ENCODE measurements at places on chromosomes 11 and 22.

DNA sequence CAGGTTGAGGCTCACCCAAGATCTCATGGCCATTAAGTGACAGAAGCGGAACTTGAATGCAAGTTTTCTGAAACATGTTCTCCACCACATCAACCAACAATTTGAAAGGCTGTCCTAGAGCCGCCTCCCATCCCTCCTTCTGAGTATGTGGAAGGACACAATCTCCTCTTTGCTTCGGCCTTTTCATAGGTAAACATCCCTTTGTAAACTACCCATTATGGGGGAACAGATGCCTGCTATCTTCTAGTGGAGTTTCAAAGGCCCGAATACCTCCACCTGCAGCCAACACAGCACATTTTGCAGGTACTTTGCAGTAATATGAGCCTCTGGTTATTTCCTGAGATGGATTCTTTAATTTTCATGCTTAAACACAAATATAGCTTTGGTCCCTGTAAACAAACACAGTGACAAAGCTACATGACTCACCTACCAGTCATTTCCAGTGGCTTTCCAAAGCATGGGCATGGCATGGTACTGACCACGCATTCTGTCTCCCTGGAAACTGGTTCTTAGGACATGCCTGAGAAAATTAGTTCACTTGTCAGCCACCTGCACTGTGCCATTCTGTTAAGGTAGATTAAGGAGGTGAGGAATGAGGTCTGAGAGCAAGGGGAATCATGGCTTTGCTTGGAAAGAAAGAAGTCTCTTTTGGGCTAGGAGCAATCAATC lies 60.2 kb downstream of the EHF start:
- DNase-seq: no peak

DNA sequence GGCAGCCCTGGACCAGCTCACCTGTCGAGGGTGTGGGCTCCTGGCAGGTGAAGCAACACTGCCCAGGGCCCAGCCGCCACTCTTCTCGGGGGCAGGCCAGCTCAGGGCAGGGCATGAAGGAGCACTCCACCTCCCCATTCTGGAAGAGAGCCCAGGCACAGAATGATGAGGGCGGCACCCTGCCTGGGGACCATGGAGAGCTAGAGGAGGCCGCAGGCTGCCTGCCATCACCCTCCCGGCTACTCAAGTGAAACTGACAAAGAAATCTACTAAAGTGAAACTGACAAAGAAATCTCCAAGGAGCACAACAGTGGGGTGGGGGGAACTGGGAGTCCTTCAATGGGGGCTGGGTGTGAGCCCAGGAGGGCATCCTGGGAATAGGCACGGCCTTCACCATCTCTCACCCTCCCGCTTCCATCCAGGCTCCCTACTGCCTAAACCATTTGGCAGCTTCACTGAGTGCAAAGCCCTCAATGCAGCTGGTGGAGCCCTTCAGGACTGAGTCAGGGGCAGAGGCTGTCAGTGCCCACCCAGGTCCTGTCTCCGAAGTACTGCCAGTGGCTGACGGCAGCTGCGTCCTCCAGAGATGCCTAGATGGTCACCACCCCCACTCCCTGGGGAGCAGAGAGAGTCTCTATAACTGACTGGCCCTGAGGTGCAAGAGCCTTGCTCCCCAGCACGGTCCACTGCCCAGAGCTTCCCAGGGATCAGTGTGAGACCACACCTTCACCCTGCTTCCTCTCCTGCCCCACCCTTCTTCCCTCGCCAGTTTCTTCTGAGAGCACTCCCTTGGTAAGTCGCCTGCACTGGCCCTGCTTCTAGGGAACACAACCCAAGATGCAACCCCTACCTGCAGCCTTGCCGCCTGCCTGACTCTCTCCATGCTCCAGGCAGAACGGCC lies 21.7 kb downstream of the VWCE start:
- no peak for DNase-seq

DNA sequence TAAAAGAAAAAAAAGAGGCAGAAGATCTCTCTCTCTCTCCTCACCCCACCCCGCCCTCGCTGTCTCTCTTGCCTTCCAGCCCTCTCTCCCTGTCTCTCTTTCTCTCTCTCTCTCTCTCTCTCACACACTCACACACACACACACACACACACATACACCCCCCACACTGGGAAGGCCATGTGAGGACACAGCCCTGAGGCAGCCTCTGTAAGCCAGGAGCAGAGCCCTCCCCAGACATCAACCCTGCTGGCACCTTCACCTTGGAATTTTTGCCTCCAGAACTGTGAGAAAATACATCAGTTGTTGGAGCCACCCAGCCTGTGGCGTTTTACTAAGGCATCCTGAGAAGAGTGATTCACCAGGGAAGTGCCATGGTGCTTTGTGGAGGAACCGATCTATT lies 14.7 kb downstream of the APOL3 start:
- DNase-seq: no peak

DNA sequence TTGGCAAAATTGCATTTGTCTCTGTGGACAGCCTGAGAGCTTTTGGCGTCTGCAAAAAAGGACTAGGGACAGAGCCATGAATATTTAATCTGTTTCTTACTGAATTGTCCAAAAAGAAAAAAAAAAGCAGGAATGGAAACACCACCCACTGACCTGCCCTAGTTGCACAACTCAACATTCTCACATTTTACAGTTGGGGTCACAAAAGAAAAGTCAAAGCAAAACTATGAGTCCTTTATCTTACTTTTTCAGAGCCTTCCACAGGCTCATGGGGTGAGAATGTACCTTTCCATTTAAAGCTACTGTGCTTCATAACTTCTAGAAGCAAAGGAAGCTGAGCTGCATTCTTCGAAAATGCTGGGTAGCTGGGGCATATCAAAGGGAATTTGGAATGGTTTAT lies 225.7 kb downstream of the FAM76B start:
- DNase-seq: no peak

- DNase-seq: no peak
Measured at GRCh38 chr11:3773180-3773579, 24.2 kb downstream of the NUP98 start.
